Activated naive CD4-positive, alpha-beta T cell treated with anti-CD3 and anti-CD28 coated beads, Interleukin-2, amount 50 U/mL, for 16 hours (primary cell): ENCODE measurements at places on chromosomes 1 and 21.
A peak's percentile ranks its signal among the peaks of the same experiment; 100 is the strongest.

DNA sequence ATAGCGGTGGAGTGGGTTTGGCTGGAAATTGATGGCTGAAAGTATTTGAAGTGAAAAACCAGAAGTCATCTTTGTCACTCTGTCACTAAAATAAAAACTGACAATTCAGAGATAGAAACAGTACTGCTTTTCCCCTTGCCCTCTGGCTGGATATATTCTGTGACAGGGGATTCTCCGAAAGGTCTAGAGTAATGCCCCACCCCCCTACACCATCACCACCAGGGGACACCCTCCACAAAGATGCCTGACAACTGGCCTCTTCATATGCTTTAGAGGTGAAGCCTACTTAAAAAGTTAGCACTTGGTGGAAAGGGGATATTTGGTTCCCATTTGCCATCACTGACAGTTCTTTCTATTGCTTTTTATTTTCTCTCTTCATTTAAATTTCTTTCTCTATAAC is 73.5 kb downstream of the SGIP1 start:
- DNase-seq = no peak

DNA sequence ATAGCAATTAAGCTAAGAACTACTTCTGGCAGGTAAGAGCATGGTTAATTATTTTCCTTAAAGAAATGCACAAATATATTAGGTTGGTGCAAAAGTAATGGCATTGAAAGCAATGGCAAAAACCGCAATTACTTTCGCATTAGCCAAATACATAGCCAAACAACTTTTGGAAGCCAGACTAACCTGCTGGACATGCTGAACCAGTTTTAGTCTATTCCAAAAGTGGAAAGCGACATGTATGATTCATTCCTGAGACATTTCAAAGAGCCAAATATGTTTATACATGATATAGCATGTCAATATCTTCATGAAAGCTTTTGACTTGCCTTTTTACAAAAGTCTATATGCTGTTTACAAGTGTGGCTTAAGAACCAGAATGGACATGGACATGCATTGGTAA is 23.4 kb upstream of the DR1 start:
- DNase-seq = no peak

GRCh38 chr1:234125283-234125682 is 220.8 kb downstream of the SLC35F3 start:
- peak; percentile 48 for DNase-seq

DNA sequence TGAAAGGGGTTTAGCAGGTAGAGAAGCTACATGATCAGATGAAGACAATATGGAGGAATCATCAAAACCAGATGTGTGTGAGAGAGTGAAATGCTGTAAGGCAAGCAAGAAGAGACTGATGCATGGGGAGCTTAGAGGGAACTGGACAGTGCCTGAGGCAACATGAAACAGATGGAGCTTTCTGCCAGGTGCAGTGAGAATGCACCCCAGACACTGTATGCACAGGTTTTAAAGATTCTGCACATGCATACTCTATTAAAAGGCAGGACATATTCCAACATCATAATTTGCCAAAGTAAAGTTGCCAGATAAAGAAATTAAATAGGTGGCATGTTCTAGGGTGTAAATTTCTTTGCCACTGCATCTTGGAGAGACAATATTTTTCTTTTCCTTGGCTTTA is 200.1 kb downstream of the AMY1C start:
- DNase-seq = no peak

- DNase-seq = no peak
Observed at GRCh38 chr1:7656557-7657215, 114.4 kb upstream of the VAMP3 start.

DNA sequence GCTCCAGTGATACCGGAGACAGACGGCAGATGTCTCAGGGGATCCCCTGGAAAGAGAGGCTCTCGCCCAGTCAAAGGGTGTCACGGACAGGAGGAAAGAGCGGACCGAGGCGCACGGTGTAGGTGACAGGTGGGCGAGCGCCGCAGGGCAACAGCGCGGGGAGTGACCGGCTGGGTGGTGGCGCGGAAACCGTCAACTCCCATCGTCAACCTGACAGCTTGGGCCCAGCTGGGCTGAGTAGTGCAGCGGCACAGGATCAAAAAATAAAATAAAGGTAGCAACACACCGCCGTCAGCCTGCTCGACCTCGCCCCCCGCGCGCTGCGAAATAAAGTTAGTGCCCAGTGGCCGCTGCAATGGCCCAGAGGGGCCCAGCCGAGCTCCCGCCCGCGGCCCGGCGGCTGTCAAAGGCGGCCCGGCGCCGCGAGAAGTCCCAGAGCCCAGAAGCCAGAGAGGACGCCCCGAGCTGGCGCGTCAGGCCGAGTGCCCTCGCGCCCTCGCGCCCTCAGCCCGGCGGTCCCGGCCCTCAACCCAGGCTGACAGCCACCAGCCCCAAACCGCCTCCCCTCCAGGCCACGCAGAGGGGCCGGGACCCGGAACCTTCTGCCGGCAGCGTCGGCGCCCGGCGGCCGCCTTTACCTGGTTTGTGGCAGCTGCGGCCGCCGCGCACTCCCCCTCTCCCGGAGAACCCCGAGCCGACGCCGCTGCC is at the start of gene LYST:
TSS of gene LYST (minus strand) at position 702 of the 708 bp plus-strand sequence. CDS start 36,489 bp downstream, outside the sequence.
- peak; percentile 57 for DNase-seq

DNA sequence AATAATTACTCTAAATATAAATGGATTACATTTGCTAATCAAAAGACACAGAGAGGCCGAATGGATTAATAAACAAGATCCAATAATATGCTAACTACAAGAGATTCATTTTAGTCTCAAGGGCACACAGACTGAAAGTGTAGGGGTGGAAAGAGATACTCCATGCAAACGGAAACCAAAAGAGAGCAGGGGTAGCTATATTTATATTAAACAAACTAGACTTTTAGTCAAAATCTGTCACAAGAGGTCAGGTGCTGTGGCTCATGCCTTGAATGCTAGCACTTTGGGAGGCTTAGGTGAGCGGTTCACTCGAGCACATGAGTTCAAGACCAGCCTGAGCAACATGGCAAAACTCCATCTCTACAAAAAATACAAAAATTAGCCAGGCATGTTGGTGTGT is 33.6 kb upstream of the DISP1 start:
- DNase-seq = no peak

- DNase-seq = no peak
Observed at GRCh38 chr1:184747089-184747955, 7.3 kb downstream of the EDEM3 start.

DNA sequence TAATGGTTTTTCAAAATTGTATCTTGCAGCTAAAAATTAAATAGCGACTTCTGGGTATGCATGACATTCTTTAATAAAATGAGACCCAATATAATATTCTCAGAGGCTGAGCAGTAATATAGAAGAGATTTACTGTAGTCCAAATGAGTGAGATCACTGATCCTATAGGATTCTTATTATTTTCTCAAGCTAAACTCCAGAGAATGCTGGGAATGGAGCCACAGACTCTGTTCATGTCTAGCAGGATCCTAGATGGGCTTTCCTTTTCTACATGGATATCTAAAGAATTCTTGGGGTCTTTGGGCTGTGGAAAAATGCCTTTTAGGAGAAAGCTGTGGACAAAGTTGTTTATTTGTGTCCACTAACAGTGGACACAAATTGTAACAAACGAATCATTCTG is 150.7 kb upstream of the ZNF644 start:
- no peak for DNase-seq

DNA sequence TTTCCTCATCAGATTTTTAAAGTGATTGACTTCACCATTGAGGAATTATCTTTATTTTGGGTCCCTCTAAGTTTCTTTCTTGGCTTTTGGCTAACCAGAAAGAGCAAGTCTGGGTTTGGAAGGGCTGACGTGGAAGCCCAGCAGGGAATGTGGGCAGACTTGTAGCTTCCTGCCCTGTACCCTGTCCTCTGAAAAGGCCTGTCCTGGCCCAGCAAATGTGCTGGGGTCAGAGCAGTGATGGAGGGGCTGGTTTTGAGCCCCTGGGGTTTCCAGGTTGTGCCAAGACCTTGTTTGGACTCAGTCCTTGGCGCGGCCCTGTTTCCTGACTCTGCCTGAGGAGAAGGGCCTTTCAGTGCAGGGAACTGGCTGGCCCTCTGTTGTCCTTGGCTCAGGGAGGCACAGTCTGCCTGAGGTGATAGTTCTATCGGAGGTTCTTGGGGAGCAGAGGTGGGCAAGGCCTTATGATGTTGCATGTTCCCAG is 72.1 kb downstream of the UCK2 start:
- no peak for DNase-seq

GRCh38 chr1:7786795-7787194 is 2.7 kb downstream of the PER3 start:
- DNase-seq = no peak

- DNase-seq = no peak
Observed at GRCh38 chr1:206496131-206496793, 11.1 kb upstream of the RASSF5 start.

DNA sequence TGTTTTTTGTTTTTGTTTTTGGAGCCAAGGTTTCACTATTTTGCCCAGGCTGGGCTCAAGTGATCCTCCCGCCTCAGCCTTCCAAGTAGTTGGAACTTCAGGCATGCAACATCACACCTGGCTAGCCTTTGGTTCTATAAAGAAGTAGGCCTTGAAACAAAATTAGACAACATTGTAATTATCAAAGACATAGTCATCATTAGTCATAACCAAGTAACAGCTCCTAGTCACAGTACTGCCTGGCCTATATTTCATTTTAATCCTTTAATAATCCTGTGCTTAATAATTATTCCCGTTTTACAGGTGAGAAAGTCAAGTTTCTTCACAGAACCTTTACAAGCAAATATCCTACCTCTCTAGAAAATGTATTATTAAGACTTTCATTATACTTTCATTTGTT is 52.3 kb upstream of the TBX15 start:
- DNase-seq = no peak

DNA sequence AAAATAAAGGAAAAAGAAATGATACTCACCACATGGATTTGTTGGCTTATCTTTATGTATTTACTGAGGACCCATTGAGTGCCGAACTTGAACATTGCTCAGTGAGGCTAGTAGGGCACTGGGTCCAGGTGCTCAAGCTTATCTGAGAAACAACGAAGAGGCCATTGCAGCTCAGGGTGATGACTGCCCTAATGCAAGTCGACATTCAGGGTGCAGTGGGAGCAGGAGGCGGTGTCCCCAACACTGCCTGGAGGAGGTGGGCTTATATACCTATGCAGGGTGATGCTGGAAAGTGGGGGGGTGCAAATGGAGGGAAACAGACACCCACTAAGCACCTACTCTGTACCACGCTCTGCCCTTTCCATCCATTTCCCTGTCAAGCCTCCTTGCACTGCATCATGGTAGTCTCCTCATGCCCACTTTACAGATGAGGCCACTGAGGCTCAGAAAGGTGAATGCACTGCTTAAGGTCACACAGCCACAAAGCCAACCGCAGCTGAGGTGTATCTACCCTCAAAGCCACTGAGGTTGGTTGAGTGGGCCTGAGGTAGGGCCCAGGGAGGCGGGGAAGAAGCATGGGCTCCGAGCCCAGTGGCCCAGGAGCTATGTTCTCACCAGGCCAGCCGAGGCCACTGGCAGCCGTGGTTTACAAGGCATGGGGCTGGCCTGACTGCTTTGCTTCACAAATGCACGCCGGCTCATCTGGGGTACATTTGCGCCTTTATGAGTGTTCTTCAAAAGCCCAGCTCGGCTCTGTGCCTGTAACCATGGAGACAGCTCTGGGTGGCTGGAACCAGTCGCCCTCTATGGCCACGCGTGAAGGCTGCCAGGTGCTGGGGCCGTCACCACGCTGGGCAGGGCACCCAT is 103.8 kb downstream of the EPHB2 start:
- no peak for DNase-seq

DNA sequence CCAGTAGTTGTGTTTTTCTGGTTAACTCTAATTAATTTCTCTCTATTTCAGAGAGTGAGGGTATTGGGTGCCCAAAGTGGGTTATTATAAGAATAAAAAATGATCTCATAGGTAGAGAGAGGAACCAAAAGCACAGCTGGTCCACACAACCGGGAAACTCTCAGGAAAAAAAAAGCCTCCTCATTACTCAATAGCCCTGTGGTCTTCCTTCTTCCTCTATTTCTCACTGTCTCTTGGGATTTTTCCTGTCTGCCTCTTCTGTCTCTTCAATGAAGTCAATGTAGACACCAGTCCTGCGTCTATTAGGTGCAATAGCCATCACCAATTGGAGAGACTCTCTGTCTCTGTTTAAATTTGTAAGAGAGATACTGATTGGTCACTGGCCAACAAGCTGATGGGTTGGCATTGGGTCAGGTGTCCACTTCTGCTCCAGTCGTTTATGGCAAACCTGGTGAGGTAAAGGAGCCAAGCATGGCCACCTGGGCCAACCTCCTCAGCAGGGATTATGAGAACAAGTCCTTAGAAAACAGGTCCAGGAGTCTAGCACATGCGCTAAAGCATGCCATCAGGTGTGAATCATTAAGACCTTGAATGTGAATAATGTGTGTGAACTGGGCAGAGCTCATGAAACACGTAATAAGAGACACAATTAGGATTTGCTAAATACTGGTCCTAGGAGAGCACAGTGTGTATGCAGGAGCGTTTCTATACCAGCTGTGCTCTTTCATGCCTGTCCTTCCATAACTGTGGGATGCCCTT is 443.0 kb upstream of the RUNX1 start:
- no peak for DNase-seq

GRCh38 chr1:29586991-29587745 is 350.8 kb downstream of the PTPRU start:
- DNase-seq = no peak

DNA sequence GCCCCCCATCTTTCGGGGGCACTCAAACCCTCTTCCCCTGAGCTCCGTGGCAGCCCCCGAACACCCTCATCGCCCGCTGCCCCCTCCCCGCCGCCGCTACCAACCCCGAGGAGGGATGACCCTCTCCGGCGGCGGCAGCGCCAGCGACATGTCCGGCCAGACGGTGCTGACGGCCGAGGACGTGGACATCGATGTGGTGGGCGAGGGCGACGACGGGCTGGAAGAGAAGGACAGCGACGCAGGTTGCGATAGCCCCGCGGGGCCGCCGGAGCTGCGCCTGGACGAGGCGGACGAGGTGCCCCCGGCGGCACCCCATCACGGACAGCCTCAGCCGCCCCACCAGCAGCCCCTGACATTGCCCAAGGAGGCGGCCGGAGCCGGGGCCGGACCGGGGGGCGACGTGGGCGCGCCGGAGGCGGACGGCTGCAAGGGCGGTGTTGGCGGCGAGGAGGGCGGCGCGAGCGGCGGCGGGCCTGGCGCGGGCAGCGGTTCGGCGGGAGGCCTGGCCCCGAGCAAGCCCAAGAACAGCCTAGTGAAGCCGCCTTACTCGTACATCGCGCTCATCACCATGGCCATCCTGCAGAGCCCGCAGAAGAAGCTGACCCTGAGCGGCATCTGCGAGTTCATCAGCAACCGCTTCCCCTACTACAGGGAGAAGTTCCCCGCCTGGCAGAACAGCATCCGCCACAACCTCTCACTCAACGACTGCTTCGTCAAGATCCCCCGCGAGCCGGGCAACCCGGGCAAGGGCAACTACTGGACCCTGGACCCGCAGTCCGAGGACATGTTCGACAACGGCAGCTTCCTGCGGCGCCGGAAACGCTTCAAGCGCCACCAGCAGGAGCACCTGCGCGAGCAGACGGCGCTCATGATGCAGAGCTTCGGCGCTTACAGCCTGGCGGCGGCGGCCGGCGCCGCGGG is 837 bp downstream of the FOXD3 start:
- DNase-seq = no peak
